Activated naive CD4-positive, alpha-beta T cell treated with anti-CD3 and anti-CD28 coated beads for 36 hours (primary cell): ENCODE measurements at places on chromosomes 7 and 10.

DNA sequence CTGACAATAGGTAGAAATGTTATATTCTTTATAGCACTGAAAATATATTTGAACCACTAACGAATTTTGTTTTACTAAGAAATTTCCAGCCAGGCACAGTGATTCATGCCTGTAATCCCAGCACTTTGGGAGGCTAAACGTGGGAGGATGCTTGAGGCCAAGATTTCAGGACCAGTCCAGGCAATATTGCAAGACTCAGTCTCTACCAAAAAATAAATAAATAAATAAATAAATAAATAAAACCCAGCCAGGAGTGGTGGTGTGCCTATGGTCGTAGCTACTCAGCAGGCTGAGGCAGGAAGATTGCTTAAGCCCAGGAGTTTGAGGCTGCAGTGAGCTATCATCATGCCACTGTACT, 39.8 kb downstream of the PIP4K2A start:
- no peak for DNase-seq

DNA sequence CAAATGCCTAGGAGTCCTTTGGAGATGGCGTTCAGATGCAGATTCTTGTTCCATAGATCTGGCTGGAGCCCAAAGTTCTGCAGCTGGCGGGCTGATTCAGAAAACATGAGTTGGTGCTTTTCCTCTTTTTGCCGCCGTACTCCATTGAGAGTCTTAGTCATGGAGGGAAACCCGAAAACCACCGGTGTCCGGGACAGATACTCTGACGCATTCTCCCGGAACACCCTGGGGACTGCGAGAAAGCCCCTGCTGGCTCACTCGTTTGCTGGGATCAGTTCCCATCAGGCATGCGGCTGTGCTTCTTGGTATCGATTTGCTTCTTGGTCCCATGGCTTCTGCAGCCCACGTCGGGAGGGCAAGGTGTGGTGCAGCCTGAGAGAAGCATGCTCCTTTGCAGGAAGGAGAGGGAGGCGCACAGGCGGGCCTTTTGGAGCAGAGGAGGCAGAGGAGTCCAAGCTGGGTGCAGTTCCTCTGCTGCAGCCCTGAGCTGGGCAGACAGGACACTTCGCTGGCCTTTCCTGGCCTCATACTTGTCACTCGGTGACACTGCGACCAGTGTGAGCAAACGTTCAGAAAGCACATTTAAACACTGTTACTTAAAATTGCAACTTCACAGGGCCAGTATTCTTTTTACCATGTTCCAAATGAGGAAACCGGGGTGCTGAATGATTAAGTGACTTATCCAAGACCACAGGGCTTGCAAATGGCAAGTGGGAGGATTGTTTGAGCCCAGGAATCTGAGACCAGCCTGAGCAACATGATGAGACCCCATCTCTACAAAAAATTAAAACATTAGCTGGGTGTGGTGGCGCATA, 30.6 kb upstream of the PFKFB3 start:
- peak; percentile 82 for DNase-seq

DNA sequence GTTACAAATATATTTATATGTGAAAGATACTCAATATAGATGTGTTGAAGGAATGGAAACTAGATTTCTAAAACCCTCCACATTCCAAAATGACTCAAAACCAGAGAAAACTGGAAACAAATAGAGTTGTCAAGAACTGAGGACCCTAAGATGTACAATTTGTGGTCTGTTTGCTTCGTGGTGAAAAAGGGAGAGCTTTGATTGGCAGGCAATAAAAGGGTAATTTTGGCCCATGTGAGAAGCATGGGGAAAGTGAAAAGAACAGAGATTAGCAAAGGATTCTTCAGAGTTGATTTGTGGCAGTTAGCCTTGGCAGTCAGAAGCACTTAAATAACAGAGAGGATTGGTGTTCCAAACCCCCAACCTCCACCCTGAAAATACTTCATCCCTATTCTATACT, 37.1 kb upstream of the DKK1 start:
- no peak for DNase-seq

- peak; percentile 79 for DNase-seq
These were observed 4.0 kb upstream of the SH3PXD2A start for GRCh38 chr10:103859161-103860086.

GRCh38 chr7:130649004-130649790, 19.4 kb downstream of the COPG2 start:
- DNase-seq = peak; percentile 53

DNA sequence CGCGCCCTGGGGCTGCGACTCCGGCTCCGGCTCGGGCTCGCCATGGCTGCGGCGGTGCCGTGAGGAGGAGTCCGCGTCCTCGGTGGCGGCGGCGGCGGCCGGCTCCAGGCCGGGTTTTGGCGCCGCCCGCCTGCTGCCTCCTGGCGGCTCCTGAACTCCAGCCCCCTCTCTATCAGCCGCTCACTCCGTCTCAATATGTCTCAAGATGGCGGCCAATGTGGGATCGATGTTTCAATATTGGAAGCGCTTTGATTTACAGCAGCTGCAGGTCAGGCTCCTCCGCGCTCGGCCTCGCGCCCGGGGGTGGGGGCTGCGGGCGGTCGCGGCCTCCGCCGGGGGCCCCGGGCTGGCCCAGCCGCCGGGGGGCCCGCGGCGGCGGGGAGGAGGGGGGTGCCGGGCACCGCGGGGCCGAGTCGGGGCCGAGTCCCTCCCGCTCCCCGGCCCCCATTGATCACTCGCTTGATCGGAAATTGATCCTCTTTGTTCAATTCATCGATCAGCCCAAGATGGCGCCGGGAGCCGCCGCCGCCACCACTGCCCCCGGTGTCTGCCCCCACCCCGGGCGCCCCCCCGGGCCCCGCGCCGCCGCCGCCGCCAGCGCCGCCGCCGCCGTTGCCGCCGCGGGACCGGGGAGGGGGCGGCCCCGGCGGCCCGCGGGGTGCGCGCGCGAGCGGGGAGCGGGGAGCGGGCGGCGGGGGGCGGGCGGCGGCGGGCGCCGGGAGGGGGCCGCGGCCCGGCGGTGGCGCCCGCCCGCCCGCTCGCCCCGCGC, 1.4 kb upstream of the CUX1 start:
- DNase-seq = peak; percentile 71

- DNase-seq = no peak
These were observed 299.9 kb upstream of the HABP2 start for GRCh38 chr10:113252650-113253618.

DNA sequence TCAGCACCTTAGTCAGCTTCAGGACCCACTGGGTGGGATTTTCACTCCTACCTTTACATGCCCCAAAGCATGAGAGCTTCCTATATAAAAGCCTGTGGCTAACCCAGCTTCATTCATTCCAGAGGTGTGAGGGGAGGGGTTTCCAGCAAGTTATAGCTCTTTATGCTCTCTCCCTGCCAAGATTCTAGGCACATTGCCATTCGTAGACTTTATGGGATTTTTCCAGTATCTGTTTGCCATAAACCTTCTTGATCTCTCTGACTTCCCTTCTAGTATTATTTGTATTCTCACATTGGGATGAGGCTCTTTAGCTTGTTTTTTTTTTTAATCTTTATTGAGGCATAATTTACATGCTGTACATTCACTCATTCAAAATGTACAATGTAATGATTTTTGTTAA, 67.5 kb downstream of the POU6F2 start:
- DNase-seq = no peak

GRCh38 chr7:100674411-100675104, 1.0 kb downstream of the GNB2 start:
- peak; percentile 33 for DNase-seq

- peak; percentile 44 for DNase-seq
These were observed 775 bp downstream of the STARD3NL start for GRCh38 chr7:38178695-38179344.

- peak; percentile 35 for DNase-seq
These were observed 699 bp downstream of the GHITM start for GRCh38 chr10:84140036-84140379.

- no peak for DNase-seq
These were observed 8.0 kb downstream of the FLNC start for GRCh38 chr7:128838109-128838779.

DNA sequence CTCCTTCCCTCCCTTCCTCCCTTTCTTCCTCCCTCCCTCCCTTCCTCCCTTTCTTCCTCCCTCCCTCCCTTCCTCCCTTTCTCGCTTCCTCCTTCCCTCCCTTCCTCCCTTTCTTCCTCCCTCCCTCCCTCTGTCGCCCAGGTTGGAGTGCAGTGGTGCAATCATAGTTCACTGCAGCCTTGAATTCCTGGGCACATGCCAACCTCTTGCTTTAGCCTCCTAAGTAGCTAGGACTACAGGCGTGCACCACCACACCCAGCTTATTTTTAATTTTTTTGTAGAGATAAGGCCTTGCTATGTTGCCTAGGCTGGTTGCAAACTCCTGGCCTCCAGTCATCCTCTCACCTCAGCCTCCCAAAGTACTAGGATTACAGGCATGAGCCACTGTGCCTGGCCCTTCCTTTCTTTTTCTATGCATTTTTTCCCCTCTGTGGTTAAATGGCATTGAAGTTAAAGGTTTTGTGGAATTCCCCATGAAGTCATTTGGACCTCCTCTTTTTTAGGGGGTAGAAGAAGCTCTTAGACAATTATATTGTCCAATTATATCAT, 9.6 kb downstream of the KLHDC10 start:
- DNase-seq = no peak

DNA sequence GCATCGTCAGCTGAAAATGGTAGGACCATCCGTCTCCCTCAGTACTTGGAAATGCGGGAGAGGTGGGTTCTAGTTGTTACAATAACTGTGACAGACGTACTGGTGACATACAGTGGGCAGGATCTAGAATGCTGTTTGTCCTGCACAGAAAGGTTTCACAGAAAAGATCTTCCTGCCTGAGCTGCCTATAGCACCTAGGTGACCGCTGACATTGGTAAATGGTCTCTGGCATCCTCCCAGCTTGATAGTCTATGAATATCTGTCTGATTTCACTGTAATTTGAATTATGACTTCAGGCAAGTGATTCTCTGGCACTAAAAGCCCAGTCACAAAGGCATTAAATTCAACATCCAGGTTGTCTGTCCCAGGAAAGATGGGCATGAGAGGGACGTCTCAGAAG, 38.2 kb upstream of the CCDC3 start:
- no peak for DNase-seq

DNA sequence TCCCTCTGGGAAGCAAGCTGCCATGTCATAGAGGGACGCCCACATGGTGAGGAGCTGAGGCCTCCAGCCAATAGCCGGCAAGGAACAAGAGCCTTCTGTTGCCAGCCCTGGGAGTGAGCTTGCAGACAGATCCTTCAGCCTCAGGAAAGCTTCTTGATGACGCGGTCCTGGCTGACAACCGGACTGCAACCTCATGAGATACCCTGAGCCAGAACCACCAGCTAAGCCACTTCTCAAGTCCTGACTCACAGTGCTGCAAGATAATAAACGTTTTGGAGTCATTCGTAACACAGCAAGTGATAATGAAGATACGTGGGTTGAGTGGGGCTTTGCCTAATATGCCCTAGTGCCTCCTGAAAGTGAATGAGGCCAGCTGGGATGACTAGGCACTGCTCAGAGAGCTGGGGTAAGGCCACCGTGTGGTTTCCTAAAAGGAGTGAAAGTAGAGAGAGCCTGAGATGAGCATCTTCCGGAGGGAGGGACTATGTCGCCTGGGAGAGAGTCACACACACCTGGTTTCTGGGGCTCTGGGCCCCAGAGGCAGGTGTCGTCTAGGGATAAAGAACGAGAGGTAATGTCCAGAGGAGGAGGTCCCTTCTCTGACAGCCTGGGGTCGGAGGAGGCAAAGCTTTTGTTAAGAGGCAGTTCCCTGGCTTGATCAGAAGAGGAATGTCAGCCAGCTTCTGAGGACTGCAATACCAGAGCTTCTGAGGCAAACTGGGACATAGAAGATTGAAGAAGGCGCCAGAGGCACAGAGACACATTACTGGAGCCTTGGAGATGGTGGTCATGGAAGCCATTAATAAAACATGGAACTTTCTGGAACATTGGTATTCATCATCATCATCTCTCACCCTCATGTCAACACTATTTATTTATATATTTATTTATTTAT, 53.6 kb downstream of the PYROXD2 start:
- peak; percentile 63 for DNase-seq

GRCh38 chr10:80207768-80208370, 2.5 kb upstream of the ANXA11 start:
- no peak for DNase-seq

GRCh38 chr10:69366738-69367137, 50.0 kb downstream of the TACR2 start:
- DNase-seq = no peak

- DNase-seq = peak; percentile 37
These were observed 759 bp downstream of the NUDT1 start for GRCh38 chr7:2242541-2243429.

DNA sequence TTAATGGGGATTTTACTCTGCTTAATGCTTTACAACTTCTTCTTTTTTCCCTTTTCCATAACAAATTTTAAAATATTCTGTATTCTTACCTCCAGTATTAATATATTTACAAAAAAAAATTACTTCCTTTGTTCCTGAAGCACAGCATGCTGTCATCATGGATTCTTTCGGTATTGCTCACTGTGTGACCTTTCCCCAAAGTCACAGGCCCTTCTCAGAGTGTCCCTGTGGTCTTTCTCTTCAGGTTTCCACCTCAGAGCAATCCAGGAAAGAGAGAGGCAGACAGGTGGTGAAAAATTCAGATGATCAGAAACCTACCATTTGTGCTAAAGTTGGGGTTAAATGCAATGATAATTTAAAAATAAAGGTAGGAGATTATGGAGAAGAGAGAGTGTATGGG, 13.0 kb downstream of the AOAH start:
- no peak for DNase-seq

GRCh38 chr10:72738486-72738885, 46.5 kb downstream of the MCU start:
- DNase-seq = no peak

DNA sequence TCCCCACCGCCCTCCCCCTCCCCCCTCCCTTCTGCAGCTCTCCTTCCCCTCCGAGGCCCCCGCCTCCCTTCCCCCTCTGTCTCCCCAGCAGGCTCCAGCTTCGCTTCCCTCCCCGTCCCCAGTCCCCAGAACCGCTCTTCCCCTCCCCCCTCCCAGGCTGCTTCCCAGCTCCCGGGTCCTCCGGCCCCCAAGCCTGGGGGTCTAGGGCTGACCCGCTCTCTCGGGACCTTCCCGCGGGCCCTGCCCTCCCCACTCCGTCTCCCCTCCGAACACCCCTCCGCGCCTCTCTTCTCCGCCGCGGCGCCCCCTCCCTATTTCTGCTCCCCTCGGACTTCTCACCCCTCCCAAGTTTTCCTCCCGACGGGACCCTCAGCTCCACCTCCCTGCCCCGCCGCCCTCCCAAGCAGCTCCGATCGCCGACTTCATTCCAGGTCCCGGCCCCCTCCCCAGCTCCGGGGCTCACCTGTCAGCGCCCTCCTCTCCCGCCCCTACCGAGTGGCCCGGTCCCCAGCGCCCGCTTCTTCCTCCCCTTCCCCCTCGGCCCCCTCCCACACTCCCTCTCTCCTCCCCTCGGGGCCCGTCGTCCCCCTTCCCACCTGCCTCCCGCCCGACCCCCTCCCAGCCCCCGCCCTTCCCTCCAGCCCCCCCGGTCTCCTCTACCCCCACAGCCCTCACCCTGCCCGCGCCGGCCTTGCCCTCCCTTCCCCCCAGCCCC, 990 bp downstream of the ZNF467 start:
- DNase-seq = peak; percentile 27

GRCh38 chr10:49783645-49784044, 21.5 kb upstream of the OGDHL start:
- no peak for DNase-seq

DNA sequence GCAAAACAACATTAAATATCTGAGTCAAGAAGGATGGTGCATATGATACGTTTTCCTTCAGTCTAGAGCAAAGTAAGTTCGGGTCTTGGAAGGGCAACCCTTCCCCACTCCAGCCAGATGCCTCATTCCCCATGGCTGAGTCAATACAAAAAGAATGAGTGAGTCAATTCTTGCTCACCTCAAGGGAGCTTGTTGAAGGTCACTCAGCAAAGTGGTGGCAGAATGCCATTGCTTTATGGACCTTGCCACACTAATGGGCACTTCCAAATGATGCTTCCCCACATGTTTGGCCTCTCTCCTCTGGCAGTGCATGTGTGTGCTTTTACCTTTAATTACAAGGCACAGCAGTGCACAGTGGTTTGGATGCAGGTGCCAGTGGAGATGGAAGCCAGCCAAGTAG, 296.5 kb downstream of the SORCS3 start:
- DNase-seq = peak; percentile 7
